ENCODE measurements at places on chromosomes 4 and X.

DNA sequence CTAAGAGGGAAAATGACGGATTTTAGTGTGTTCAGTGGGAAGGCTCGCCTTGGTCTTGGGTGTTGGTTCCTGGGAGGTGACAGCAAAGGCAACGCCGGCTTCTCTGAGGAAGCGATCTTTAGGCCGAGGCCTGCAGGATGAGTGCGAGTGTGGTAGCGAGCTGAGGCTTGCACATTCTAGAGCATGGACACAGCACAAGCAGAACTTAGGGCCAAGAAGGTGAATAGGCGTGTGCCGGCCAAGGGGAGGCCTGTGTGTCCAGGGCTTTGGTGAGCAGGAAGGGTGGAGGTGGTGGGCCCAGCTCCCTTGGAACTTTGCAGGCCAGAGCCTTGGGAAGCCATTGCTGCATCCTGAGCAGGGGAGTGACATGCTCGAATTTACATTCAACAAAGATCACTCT, 67.9 kb downstream of the TNIP2 start:
- DNase-seq, result no peak

- no peak for DNase-seq
Measured at GRCh38 chr4:17811078-17811603, 362 bp downstream of the NCAPG start.

DNA sequence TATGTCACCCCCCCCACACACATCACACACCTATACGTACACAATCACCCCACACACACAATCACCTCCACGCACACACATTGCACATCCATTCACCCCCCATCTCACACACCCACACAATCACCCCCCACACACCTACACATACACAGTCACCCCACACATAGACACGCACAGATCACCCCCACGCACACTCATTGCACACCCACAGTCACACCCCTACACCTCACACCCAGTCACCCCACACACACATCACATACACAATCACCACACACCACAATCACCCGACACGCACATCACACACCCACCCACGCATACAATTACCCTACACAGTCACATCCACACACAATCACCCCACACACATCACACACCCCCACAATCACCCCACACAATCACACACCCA, 15.9 kb upstream of the TADA2B start:
- no peak for DNase-seq

DNA sequence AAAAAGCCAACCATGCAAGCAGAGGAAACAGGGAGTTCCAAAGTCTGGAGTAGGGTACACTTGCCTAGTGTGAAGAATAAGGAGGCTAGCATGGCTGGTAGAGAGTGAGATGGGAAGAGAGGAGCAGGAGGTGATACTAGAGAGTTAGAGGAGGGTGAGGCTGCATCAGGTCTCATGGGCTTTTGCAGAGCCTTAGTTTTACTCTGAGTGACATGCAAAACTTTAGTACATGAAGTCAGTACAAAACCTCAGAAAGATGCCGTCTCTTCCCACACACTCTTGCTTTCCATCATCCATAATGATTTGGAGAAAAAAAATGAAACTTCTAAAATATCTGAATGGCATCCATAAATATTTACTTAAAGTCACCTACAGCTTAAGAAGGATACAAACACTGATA, 5.0 kb downstream of the OPRPN start:
- DNase-seq, result no peak

DNA sequence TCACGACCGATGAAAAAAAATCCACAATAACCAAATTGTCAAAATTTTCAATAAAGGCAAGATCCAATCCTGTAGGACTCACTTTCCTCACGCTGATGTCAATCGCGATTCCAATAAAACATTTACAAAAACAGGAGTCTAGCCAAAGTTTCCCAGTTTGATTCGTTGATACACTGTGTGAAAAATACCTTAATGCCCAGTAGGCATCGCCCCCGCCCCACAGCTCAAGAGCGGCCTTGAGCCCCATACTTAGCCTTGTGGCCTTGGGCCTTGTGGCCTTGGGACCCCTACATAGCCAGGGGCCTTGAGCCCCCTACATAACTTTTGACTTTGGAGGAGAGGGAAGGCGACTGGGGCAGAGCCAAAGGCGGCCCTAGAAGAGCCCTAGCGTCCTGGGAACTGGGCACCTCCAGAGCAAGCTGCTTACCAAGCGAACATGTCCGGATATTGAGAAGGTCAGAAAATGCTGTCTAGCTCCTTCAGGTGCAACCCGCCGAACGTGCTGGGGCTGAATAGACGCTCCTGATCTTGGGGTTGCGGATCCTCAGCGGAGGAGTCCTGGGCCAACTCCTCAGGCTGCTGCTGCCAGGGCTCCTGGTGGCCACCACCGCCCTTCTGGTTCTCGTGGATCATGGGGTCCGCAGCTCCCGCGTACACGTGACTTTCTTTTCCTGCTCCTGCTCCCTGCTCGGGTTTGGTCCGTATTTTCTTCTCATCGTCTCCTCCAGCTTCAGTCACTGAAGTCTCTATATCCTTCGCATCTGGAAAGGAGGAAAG, 62.9 kb downstream of the RHOXF2B start:
- DNase-seq, result no peak

GRCh38 chrX:88944661-88945060, 197.6 kb downstream of the CPXCR1 start:
- no peak for DNase-seq

DNA sequence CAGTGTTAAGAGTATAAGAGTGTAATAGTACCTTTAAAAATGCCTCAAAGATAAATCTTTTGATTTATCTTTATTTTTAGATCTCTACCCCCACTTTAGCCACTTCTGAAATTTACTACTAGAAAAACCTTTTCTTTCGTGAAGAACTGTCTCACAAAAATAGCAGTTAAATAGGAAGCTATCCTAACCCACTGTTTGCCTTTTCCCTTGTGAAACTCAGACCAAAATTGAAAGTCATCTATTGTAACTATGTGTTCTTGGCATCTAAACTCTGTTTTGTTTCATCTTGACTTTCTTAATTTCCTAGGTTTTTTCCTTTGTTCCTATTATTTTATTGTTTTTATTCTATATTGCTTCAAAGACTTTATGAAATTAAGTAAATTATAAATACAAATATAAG, 7.8 kb upstream of the TMEM144 start:
- DNase-seq, result no peak

DNA sequence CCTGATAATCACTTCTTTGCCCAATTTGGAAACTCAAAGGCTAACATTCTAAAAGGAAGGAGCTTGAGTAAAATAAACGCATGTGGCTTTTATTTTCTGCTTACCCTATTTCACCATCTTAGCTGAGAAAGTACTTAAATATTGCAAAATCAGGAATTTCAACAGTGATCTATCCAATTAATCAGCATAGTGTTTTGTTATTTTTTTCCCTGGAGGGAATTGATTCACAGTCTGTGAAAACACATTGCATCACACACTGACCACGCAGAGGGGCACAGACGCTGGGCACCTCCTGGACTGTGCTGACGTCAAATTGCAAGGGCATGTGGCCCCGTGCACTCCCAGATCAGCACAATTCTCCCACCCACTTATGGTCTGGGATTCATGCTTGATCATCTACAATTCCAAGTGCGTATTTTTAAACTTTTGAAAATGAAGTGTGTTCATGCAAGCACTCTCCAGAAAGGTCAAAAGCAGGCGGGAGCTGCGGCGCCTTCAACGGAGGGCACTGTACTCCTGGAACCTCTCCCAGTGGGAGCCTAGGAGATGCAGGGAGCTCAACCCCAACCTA, 320.6 kb upstream of the PPARGC1A start:
- DNase-seq, result no peak

DNA sequence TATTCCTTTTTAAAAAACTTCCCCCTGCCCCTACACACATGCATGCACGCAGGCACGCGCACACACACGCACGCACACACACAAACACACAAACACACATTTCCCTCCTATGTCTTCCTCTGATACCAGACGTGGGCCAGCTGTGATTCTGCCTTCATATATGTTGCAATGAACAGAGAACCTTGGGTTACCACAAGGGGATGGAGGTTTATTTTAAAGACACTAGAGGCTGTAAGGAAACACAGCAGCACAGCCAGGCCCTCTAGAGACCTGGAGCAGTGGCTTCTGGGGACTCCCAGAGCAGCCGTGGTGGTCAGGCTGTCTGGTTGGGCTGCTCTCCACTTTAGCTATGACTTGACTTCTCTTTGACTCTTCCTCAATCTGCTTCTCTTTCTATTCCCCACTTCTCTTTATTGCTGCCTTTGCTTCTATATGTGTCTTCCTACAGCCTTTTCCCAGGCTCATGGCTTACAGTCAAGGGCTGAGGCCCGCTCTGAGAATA, 3.2 kb upstream of the TLR10 start:
- DNase-seq, result no peak

DNA sequence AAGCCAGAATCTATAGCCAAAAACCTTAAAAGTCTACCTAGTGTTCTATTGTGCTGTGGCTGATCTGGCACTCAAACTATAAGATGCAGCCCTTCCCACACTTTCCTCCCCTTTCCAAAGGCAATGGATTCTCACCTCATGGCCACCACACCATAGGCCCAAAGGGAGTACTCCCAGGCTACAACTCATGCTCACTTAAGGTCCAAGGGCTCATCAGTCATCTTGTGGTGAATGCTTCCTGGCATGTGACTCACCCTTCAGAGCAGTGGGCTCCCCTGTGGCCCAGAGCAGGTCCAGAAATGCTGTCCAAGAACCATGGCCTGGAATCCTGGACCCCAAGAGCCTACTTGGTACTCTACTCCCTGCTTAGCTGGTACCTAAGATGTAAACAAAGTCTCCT, 181.0 kb downstream of the CHRDL1 start:
- no peak for DNase-seq

GRCh38 chrX:48972220-48973164, 848 bp upstream of the KCND1 start:
- DNase-seq, result no peak

- no peak for DNase-seq
Measured at GRCh38 chr4:142341268-142341667, 504.8 kb downstream of the INPP4B start.
